ENCODE measurements at places on chromosomes 3 and 15. TPM values are rescaled to one million over a fixed set of nuclear protein-coding genes. Genes with fewer than 3 reads are reported as not detected.

The UBAP1L gene
- 14.2 TPM for total RNA-seq

The PLAAT1 gene
- total RNA-seq = not detected

DNA sequence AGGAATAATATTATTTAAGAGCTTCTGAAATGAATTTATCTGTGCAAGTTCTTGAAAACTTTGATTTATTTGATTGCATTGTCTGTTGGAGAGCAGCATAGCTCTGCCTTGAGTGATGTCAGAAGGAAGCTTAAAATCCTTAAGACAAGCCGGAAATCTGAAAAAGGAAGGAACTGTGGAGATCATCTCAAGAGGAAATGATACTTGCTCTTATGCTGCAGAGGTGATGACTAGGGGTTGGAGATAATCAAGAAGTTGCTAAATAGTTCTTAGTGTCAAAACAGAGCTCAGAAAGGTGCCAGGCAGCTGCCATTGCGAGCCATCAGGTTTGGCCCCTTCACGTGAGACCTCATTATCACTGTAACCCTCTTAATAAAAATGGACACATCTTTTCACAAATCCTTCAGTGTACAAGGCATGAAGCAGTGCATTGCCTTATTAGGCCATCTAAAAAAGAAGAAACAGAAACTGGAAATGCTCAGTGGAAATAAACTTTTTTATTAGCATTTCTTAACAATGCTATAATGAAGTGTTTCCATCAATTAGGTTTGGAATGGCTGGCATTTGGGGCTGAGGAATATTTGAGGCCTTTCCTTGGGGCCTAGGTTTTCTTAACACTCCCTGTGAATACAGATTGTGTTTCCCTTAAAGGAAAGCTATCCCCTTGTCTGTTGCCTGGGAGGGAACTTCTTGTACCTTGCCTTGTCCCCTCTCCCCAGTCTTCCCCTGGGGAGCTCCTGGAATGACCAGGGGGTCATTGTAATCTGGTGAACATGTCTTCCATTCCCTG is 34.5 kb upstream of the VILL start:
- DNase-seq = no peak

GRCh38 chr3:154111365-154111935 is 9.7 kb upstream of the ARHGEF26 start:
- DNase-seq = no peak

- DNase-seq = no peak
These were observed 334.7 kb upstream of the RASGRP1 start for GRCh38 chr15:38899300-38899699.

- DNase-seq = no peak
These were observed 26.8 kb upstream of the CSTA start for GRCh38 chr3:122298239-122298638.

GRCh38 chr3:190581041-190581541 is 67.2 kb downstream of the IL1RAP start:
- DNase-seq = no peak

- no peak for DNase-seq
These were observed 659.1 kb downstream of the GRM7 start for GRCh38 chr3:7520059-7520458.

DNA sequence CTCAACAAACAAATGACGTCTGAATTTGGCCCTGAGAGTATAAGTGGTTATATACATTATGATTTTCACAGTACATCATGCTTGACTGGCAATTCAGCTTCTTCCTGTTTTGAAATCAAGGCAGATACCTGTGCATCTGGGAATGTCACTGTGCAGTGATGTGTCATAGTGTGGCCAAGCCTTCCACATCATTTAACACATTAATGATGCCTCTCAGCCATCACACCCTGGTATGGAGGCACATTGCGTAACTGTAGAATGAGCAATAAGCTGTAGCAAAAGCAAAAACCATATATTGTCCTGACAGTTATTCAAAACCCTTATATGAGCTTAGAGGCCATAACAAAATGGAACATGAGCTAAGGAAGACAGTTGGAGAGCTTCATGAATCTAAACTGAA is 246.0 kb downstream of the EPHA3 start:
- no peak for DNase-seq

- DNase-seq = no peak
These were observed 42.0 kb downstream of the WWTR1 start for GRCh38 chr3:149615731-149616221.

DNA sequence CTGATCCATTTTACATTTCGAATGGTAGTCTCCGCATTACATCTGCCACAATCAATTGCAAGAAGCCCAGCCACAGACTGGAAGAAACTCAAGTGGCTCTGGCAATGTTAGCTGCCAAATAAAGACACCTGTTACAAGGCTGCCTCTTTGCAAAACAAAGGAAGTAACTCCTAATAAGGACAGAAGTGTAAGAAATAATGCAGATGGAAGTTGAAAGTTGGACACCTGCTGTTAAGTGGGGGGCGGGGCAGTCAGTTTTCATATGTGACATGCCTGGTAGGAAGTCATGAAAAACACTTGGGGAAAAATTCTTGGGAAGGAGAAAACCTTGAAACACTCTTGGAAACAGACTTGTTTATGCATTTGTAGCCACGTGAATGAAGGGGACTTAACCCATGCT is 54.1 kb upstream of the ATP2C1 start:
- DNase-seq = no peak

- no peak for DNase-seq
These were observed 588.7 kb upstream of the CBLB start for GRCh38 chr3:106457281-106458180.

GRCh38 chr3:66860771-66861170 is 137.3 kb upstream of the KBTBD8 start:
- no peak for DNase-seq

DNA sequence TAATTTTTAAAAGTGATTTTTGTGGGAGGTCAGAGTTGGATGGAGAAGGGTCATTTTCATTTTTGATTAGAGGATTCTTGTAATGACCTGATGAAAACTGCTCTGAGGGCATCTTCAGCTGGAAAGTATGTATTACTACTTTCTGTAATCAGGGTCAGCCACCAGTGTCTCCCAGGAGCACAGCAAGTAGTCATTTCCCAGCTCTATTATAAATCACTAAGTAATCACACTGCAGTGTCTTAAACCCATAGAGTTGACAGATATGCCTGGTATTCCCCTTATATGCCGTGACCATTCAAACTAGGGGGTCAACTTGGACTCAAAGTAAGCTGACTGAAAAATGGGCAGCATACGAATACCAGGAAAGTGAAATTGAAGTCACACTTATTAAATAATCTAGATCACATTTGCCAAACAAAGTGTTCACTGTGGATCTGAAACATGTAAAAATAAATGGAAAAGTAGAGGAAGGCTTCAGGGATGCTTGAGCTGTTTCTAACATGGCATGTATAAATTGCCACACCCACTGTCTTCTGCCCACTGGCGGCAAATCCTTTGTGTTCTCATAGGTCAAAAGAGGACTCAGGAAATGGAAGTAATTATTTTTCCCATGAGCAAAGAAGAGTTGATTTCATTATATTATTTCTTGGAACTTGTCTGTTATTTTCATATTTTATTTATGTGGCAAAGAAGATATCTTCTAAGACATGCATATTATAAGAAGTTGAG is 105.7 kb downstream of the MBNL1 start:
- no peak for DNase-seq

All from naive thymus-derived CD8-positive, alpha-beta T cell (primary cell).